Omental fat pad (tissue), 4 donors: ENCODE measurements at places on chromosomes 5 and 9. TPM values are rescaled to one million over a fixed set of nuclear protein-coding genes. Genes with fewer than 3 reads are reported as not detected.

Gene TAF11L10
- not detected for total RNA-seq

Gene MUSK
- not detected for total RNA-seq

Gene SPINK6
- not detected for total RNA-seq

Gene PCDHGA3
- 2.6 TPM for total RNA-seq

Gene GZMA
- 1.8 TPM for total RNA-seq
